Spinal cord (tissue), 10 donors: ENCODE measurements at places on chromosomes 6 and 20. TPM values are rescaled to one million over a fixed set of nuclear protein-coding genes. Genes with fewer than 3 reads are reported as not detected.
A peak's percentile ranks its signal among the peaks of the same experiment; 100 is the strongest.

GRCh38 chr6:97052152-97052787 is 127.7 kb downstream of the KLHL32 start:
- no peaks in the 10 kb centered on the region for H3K27me3 ChIP-seq
- no peaks in the 10 kb centered on the region for H3K36me3 ChIP-seq
- H3K4me3 ChIP-seq: no peak overlapping the region
- H3K27ac ChIP-seq: no peak overlapping the region
- peaks cover 3% of the 10 kb centered on the region for H3K4me1 ChIP-seq

- H3K4me1 ChIP-seq: no peaks in the 10 kb centered on the region
- H3K27me3 ChIP-seq: no peaks in the 10 kb centered on the region
These were observed 19.6 kb downstream of the RTN4IP1 start for GRCh38 chr6:106609699-106610098.

- H3K27ac ChIP-seq: no peak overlapping the region
- no peak overlapping the region for H3K4me3 ChIP-seq
- peaks cover 7% of the 10 kb centered on the region for H3K4me1 ChIP-seq
- no peaks in the 10 kb centered on the region for H3K27me3 ChIP-seq
- H3K36me3 ChIP-seq: no peaks in the 10 kb centered on the region
These were observed 6.3 kb downstream of the ADTRP start for GRCh38 chr6:11772109-11772825.

GRCh38 chr6:130293800-130294199 is 71.0 kb upstream of the SAMD3 start:
- no peak overlapping the region for H3K4me3 ChIP-seq
- no peak overlapping the region for H3K27ac ChIP-seq

DNA sequence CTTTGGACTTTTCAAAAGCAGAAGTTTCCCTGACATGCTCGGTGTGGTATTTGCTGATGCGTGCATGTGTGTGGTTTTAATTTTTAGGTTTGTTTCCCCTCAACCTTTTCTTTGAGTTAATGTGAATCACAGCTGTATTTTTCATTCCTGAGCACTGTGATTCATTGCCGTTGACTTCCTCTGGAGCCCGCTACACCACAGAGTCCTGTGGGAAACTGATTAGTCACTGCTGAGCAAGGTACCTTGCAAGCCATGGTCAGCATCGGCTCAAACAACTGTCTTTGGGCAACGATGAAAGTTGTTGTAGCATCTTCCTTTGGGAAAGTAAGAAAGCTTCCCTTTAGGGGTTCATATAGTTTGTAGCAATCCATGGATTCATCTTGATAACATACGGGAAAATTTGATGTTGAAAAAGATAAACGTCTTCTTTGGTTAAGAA is 57.5 kb downstream of the RIN2 start:
- DNase-seq: peak; percentile 12
- no peaks in the 10 kb centered on the region for H3K27me3 ChIP-seq
- no peaks in the 10 kb centered on the region for H3K4me1 ChIP-seq

DNA sequence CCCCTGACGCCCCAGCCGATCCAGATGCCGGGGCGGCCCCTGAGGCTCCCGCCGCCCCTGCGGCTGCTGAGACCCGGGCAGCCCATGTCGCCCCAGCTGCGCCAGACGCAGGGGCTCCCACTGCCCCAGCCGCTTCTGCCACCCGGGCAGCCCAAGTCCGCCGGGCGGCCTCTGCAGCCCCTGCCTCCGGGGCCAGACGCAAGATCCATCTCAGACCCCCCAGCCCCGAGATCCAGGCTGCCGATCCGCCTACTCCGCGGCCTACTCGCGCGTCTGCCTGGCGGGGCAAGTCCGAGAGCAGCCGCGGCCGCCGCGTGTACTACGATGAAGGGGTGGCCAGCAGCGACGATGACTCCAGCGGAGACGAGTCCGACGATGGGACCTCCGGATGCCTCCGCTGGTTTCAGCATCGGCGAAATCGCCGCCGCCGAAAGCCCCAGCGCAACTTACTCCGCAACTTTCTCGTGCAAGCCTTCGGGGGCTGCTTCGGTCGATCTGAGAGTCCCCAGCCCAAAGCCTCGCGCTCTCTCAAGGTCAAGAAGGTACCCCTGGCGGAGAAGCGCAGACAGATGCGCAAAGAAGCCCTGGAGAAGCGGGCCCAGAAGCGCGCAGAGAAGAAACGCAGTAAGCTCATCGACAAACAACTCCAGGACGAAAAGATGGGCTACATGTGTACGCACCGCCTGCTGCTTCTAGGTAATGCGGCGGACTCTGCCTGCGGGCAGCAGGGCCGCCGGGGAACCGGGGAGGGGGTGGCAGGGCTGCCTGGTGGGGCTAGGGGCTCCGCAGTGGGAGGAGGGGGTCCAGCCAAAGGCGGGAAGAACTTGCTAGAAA is 2.3 kb downstream of the GNAS start:
- no peak for DNase-seq
- no peak overlapping the region for H3K4me3 ChIP-seq
- H3K27ac ChIP-seq: no peak overlapping the region
- H3K36me3 ChIP-seq: no peaks in the 10 kb centered on the region
- H3K27me3 ChIP-seq: peaks cover 61% of the 10 kb centered on the region

GRCh38 chr6:43917878-43918382 is 147.9 kb downstream of the VEGFA start:
- no peak overlapping the region for H3K4me3 ChIP-seq
- no peaks in the 10 kb centered on the region for H3K36me3 ChIP-seq
- no peaks in the 10 kb centered on the region for H3K27me3 ChIP-seq
- no peak overlapping the region for H3K27ac ChIP-seq

DNA sequence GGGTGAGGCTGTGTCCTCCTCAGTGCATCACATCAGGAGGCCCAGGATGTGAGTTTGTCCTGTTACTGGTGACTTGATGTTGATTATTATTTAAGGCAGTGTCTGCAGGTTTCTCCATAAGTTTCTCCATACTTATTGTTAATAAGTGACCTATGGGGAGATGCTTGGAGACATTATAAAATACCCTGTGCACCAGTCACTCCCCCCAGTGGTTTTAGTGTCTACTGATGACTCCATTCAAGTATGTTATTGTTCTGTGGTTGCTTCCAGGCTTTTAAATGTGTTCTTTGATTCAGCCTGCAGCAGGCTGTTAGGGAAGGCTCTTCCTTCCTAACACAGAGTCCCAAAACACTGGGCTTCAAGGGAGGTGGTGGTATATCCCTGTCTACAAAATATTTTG is 14.6 kb upstream of the CST3 start:
- H3K27ac ChIP-seq: no peak overlapping the region
- H3K27me3 ChIP-seq: no peaks in the 10 kb centered on the region
- no peaks in the 10 kb centered on the region for H3K36me3 ChIP-seq
- peaks cover 40% of the 10 kb centered on the region for H3K4me1 ChIP-seq
- DNase-seq: no peak

TMEM217 gene
- total RNA-seq: 1.3 TPM

MMP24 gene
- total RNA-seq: 24.2 TPM

PHIP gene
- 57.6 TPM for total RNA-seq

HLA-DPA1 gene
- total RNA-seq: 23.1 TPM
